ENCODE measurements at places on chromosomes 16 and 17.

DNA sequence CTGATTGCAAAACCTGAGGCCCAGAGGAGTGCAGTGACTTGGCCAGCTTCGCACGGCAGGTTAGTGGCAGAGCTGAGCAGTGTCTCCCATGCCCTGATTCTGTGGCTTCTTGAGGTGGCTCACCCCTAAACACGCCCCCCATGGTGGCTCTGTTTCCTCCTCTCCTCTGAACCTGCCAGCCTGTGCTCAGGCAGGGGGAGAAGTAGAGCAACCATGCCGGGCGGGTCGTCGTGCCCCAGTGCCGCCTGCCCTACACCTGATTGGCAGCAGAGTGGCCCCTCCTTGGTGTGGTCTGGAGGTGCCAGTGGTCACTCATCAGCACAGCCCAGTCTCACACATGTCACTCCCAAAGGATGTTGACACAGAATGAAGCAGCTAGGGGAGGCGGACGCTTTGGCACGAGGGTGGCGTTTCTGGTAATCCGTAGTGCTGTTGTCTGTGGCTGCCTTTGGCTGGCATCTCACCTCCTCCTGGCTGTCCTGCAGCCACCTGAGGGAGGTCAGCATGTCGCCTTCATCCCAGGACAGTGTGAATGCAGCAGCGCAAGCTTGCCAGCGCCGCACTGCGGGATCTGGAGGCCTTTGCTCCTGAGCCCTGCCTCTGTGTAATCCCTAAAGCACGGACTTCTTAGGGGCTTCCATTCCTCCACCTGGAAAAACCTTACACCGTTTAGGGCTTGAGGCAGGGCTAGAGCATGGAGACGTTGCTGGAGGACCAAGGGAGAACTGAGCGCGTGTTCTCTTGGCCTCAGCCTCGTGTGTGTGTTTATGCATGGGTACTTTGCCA is 294.7 kb downstream of the SEC14L1 start:
- peaks cover 69% of the 10 kb centered on the region for H3K4me1 ChIP-seq
- H3K27me3 ChIP-seq: no peaks in the 10 kb centered on the region
- no peaks in the 10 kb centered on the region for H3K36me3 ChIP-seq
- peak overlapping the region; percentile 83 for H3K27ac ChIP-seq
- no peak for DNase-seq

DNA sequence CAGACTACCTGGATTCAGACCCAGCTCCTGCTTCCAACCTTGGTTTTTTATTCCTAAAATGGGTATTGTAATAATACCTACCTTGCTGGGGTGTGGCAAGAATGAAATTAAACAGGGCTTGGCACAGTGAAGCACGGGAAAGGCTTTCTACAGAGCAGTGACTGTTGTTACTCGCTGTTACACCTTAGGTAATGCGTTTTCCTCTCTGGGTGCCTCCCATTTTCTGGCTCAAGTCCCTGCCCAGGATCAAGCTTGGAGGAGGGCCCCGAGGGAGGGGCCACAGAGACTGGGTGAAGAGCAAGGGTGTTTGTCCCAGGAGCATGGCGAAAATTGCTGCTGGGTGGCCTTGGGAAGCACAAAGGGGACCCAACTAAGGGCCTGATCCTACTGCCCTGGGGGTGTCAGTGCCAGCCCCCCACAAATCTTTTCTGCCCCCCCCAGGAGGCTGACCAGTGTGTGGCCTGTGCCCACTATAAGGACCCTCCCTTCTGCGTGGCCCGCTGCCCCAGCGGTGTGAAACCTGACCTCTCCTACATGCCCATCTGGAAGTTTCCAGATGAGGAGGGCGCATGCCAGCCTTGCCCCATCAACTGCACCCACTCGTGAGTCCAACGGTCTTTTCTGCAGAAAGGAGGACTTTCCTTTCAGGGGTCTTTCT is 13.3 kb downstream of the MIEN1 start:
- no peak overlapping the region for H3K27ac ChIP-seq
- no peaks in the 10 kb centered on the region for H3K4me1 ChIP-seq
- no peaks in the 10 kb centered on the region for H3K27me3 ChIP-seq
- DNase-seq: no peak
- peaks cover 75% of the 10 kb centered on the region for H3K36me3 ChIP-seq
- H3K4me3 ChIP-seq: no peak overlapping the region

DNA sequence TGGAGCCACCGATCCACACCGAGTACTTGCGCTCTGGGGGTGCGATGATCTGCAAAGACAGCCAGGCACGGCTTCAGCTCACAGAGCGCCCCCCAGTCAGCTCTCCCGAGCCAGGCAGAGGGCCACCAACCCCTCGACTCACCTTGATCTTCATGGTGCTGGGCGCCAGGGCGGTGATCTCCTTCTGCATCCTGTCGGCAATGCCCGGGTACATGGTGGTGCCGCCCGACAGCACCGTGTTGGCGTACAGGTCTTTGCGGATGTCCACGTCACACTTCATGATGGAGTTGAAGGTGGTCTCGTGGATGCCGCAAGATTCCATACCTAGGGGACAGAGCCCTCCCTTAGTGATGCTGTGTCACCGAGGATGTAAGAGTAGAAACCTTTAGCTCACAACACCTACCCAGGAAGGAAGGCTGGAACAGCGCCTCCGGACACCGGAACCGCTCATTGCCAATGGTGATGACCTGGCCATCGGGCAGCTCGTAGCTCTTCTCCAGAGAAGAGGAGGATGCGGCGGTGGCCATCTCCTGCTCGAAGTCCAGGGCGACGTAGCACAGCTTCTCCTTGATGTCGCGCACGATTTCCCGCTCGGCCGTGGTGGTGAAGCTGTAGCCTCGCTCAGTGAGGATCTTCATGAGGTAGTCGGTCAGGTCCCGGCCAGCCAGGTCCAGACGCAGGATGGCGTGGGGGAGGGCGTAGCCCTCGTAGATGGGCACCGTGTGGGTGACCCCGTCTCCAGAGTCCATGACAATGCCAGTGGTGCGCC is 1.6 kb downstream of the ACTG1 start:
- H3K36me3 ChIP-seq: peaks cover 35% of the 10 kb centered on the region
- DNase-seq: peak; percentile 64
- H3K27ac ChIP-seq: peak overlapping the region; percentile 100
- peaks cover 15% of the 10 kb centered on the region for H3K4me1 ChIP-seq
- H3K27me3 ChIP-seq: no peaks in the 10 kb centered on the region

- H3K36me3 ChIP-seq: no peaks in the 10 kb centered on the region
- no peak overlapping the region for H3K4me3 ChIP-seq
- no peak overlapping the region for H3K27ac ChIP-seq
- H3K27me3 ChIP-seq: no peaks in the 10 kb centered on the region
Observed at GRCh38 chr16:12532871-12533610, 270.6 kb downstream of the CPPED1 start.

DNA sequence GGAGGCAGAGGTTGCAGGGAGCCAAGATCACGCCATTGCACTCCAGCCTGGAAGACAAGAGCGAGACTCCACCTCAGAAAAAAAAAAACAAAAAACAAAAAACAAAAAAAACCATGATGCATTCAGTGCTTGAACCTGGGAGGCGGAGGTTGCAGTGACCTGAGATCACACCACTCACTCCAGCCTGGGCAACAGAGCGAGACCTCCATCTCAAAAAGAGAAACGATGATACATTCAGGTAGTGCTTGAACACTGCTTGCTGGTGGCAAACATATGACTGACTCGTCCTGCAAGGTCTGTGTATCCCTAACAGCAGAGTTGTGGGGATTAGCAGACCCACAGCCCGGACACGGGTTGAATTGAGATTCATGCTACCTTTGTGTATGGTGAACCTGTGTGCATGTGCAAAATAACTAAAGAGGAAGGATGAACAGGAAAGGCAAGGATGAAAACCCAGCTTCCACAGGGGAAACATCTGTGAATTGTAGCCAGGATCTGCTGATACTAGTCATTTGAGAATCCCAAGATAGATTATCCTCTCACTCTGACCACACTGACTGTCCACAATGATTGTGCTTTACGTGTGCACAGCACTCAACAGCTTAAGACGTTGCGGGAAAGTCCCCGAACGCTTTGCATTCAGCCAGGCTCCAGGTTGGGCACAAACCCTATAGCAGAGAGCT is 52.4 kb upstream of the MRPS23 start:
- DNase-seq: no peak
- H3K36me3 ChIP-seq: no peaks in the 10 kb centered on the region
- H3K27ac ChIP-seq: no peak overlapping the region
- peaks cover 26% of the 10 kb centered on the region for H3K4me1 ChIP-seq
- H3K27me3 ChIP-seq: no peaks in the 10 kb centered on the region

DNA sequence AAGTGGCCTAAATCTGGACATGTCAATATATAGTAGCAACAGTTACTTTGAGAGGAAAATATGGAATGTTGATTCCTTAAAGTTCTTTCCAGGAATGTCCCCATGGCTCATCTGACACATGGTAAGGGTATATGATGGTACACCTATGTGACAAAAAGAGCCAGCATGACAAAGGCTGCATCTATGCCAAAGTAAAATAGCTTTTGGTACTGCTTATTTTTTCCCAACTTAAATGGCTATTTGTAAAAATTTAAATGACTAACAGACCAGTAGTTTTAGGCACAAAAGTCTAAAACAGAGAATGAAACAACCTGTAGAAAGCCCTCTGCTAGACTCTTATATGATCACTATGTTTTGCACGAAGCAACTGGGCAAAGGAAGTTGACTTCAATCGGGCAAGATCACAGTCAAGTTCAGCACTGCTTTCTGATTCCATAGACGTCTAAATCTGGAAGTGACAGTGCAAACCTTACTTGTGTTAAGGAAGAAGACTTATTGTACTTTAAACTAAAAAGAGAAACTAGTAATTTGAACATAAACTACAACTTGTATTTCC is 135.1 kb downstream of the SKAP1 start:
- no peaks in the 10 kb centered on the region for H3K4me1 ChIP-seq
- no peak overlapping the region for H3K27ac ChIP-seq
- no peaks in the 10 kb centered on the region for H3K36me3 ChIP-seq

- no peaks in the 10 kb centered on the region for H3K4me1 ChIP-seq
- H3K27ac ChIP-seq: peak overlapping the region; percentile 87
- H3K4me3 ChIP-seq: no peak overlapping the region
- peak; percentile 80 for DNase-seq
- H3K27me3 ChIP-seq: no peaks in the 10 kb centered on the region
Observed at GRCh38 chr16:84532291-84532724, 27.8 kb upstream of the MEAK7 start.

DNA sequence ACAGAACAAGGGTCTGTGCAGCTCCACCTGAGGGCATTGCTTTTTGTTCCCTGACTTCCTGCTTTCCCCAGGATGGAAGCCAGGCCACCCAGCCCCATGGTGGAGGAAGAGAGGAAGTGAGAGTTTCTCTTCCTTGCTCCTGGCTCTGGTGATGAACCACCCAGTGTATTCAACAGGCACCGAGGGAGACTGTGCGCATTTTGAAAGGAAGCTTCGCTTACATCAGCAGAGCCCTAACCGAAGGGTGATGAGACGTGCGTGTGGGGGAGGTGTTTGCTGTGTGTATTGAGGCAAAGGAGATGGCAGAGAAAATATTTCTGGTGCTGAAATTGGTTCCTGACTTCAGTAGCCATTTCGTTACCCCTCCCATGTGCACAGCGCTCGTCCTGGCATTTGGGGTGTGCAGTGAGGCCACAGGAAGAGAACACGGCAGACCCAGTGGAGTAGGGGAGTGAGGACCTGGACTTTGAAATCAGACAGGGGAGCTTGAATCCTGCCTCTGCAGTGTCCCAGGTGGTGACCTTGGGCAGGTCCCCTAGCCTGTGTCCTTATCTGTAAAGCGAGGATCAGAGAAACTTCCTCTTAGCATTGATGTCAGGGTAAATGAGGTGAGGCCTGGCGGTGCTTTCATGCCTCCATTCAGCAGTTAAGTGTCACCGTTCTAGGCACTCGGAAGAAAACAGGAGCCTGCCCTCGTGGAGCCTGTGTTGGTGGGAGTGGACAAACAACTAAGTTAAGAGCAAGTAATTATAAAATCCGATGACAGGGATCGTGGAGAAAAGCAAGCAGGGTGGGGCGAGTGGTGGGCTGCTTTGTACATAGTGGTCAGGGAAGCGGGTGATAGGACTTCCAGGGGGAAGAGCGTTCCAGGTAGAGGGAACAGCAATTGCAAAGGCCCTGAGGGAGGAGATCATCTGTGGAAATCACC is 7.4 kb downstream of the CMIP start:
- peaks cover 21% of the 10 kb centered on the region for H3K4me1 ChIP-seq
- H3K36me3 ChIP-seq: no peaks in the 10 kb centered on the region
- H3K4me3 ChIP-seq: no peak overlapping the region
- H3K27me3 ChIP-seq: no peaks in the 10 kb centered on the region
- H3K27ac ChIP-seq: peak overlapping the region; percentile 42
- DNase-seq: peak; percentile 36
